Stimulated activated CD8-positive, alpha-beta memory T cell treated with anti-CD3 and anti-CD28 coated beads, Interleukin-7, amount 100 ng/mL, for 24 hours (primary cell): ENCODE measurements at places on chromosomes 6 and 20.

- DNase-seq, result no peak
Measured at GRCh38 chr20:53914781-53915445, 155.5 kb downstream of the BCAS1 start.

DNA sequence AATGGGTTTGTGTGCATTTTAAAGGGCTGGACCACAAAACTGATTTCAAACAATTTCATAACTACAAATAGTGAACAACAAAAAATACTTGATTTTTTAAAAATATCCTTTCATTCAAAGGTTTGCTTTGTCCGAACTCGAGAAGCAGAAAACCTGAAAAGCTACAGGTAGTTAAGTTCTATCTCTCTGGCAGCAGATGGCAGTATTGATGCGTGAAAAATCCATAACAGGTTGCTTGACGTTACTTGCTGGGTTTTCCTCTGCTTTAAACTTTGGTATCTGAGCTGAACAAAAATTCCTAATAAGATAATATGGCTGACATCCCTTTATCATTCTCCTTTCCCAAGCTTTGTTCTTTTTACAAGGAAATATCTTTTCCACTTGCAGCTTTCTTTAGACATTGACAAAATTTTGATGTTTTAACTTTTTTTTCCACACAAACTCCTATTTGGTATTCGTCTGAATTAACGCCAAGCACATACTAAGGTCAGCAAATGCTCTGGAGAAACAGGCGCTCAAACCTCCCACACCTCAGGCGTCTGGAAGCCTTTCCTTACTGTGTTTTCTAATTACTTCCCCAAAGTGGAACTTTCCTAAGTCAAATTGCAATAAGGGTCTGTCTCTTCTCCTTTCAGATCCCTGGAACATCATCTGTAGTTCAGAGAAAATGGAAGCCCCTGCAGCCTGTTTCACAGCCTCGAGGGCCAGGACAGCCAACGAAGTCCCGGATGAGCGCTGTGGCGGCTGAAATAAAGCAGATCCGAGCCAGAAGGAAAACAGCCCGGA, 50.3 kb upstream of the GFRAL start:
- no peak for DNase-seq

GRCh38 chr20:4465855-4466545, 255.7 kb upstream of the PRND start:
- no peak for DNase-seq

- no peak for DNase-seq
Measured at GRCh38 chr6:168163096-168163731, 84.2 kb upstream of the FRMD1 start.

DNA sequence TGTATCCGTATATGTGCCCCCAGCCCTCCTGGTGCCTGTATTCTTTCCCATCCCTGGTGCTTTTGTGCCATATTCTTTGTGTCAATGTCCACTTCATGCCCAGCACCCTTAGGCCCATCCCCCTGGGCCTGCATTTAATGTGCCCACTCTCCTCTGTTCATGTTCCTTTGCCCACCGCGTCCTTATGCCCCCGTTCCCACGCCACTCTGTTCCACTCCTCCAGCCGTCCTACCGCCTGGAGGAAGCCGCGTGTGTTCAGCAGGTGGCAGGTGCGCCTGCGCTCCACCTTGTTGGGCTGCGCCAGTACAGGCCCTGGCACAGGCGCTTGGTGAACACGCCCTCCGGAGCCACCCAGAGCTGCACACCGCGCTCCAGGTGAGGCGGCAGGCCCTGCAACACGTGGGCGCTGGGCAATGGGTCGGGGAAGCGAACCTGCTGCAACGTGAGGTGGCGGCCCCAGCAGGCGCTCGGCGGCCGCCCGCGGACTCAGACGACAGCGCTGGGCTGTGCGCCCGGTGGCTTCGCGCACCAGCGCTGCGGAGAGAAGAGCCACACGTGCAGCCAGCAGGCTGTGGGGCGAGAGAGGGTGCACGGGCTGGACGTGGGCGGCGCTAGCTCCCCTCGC, 4.0 kb upstream of the FOXS1 start:
- DNase-seq, result no peak

DNA sequence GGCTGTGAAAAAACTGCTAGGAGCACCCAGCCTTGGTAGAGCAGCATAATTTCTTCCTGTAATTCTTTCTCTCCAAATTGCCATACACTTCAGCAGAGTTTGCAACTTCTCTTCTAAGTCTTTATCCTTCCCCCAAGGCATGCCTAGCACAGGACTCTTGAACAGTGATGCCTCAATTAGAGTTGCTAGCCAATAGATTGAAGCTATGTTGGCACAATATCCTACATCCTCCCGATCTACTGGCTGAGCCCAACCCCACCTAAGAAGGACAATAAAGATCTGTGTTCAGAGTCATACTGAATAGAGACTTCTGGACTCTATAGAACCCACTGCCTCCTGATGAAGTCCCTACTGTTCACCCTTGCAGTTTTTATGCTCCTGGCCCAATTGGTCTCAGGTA, at the start of gene DEFB126:
Gene DEFB126, plus strand, starts transcription at position 301 of the 400 bp plus-strand sequence. Its CDS starts 39 bp downstream, at position 340.
- no peak for DNase-seq

- no peak for DNase-seq
Measured at GRCh38 chr6:68240726-68241125, 394.4 kb upstream of the ADGRB3 start.

GRCh38 chr20:40686893-40687292, 2.1 kb downstream of the MAFB start:
- DNase-seq, result no peak

DNA sequence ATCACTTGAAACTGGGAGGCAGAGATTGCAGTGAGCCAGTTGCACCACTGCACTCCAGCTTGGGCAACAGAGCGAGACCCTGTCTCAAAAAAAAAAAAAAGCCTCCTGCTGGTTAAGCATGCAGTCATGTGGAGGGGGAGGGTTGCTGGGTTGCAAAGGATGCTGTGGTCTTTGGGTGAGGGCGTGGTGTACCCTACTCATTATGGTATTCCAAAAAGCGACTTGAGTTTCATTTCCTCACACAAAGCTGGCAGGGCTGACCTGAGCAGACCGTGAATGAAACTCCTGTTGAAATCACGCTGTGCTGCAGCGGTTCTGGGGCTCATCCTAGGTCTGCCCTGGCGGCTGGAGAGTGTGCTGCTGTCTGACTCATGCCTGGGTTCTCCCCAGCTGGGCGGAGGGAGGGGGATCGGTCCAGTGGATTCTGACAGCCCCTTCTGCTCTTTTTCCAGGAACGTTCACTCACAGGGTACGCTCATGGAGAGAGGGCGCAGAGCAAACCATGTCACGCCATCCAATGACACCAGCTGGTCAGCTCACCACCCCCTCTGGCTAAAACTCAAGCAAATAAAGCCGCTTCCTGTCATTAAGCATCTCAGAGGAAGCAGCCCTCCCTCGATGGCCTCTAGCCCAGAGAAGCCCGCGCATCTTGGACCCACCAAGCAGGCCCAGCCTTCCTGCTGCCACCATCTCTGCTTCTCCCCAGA, 166.2 kb downstream of the SCML4 start:
- peak; percentile 20 for DNase-seq

DNA sequence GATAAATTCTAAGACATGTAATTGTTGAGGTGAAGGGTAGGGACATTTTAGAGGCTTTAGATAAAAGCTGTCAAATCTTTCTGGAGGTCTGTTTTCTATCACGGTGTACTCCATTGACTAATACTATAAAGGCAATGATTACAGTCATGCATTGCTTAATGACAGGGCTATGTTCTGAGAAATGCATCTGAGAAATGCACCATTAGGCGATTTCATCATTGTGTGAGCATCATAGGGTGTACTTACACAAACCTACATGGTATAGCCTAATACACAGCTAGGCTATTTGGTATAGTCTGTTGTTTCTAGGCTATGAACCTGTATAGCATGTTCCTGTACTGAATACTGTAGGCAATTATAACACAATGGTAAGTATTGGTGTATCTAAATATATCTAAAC, 71.3 kb upstream of the FYN start:
- no peak for DNase-seq

DNA sequence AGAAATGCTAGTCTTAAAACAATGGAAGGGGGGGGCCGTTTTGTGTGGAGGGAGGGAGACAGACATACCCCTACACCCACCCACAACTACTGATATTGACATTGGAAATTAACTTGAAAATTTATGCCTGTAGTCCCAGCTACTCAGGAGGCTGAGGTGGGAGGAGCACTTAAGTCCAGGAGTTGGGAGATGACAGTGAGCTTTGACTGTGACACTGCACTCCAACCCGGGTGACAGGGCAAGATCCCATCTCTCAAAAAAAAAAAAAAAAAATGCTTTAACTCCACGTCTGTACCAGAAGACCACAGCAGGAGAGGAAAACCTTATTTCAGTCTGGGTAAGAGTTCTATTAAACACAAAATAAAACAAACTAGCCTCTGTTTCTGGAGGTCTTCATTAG, 2.2 kb downstream of the TBC1D20 start:
- no peak for DNase-seq

- no peak for DNase-seq
Measured at GRCh38 chr6:89669002-89669401, 30.5 kb upstream of the LYRM2 start.

- DNase-seq, result no peak
Measured at GRCh38 chr6:167292301-167293087, 1.4 kb downstream of the UNC93A start.

GRCh38 chr20:40575851-40576250, 113.2 kb downstream of the MAFB start:
- no peak for DNase-seq

GRCh38 chr6:170370416-170370815, 63.9 kb downstream of the FAM120B start:
- DNase-seq, result no peak

DNA sequence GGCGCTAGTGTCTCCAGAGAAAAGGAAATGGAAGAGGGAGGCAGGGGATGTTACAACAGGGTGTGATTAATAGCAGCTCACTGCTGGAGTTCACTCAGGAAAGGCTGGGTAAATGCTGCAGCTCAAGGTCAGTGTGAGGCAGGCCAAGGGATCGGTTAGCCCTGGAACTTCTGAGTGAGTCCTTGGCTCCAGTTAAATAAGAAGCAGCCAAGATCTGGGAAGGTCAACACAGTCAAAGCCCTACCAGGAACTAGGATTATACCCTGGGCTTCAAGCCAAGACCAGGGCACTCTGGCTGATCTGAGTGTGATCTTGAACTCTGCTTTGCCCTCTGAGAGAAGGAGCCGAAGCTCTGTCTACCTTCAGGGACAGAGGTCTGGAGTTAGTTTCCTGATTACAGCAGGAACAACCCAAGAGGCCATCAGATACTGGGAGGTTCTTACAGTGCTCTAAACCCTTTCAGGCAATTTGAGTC, 44.3 kb downstream of the TPD52L1 start:
- no peak for DNase-seq

- DNase-seq, result no peak
Measured at GRCh38 chr6:130794738-130795137, 32.5 kb upstream of the SMLR1 start.

DNA sequence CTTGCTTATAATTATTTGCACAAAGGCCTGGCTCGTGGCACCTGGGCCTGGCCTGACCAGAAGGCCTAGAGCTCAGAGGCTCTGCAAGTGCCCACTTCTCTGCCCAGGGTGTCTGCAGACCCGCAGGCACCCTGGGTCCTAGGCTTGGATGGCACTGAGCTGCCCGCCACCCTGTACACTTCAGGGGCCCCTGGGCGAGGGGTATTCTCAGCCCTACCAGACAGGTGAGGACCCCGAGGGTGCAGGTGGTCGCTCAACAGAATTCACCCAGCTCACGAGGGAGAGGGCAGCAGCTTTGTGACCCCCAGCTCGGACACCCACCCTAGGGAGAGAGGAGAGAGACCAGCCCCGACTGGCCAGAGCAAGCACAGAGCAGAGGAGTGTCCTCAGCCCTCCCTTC, 83.9 kb downstream of the RIPOR3 start:
- DNase-seq, result no peak

- no peak for DNase-seq
Measured at GRCh38 chr6:43170417-43170930, 595 bp upstream of the SRF start.

DNA sequence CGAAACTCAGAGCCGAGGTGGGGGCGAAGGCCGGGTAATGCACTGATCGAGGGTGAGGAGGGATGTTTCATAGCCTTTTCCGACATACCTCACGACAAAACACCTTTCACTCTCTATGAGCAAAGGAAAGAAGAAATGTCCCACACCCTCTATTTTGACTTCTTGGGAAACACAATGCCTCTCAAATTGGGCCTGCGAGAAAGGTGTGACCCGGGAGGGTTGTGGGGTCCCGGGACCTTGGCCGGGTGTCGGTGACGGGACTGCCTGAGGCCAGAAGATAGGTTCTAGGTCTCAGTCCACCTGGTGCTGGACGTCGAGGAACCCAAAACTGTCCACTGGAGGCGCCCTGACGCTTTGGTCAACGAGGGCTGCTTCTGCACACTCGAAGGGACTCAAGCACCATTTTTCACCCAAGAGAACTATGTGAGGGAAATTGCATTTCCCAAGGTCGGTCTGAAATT, 41.1 kb upstream of the OSTM1 start:
- no peak for DNase-seq

GRCh38 chr6:515267-515666, 123.7 kb downstream of the IRF4 start:
- DNase-seq, result no peak

DNA sequence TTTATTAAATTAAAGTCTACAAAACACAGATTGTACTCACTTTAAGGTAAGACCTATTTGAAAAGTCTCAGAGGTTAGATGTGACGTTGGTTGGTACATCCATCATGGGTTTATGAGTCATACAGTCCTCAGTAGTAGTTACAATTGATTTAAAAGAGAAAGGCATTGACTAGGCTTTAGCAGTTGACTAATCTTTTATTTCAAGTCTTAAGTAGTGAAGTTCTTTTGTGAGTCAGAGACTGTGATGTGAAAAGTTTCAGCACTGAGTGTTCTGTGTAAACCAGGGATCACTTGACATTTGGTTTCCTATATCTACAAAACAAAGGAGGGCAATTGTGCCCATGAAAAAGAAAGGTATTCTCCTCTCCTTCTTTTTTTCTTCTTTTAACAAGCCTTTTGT, 221.3 kb downstream of the GRIK2 start:
- no peak for DNase-seq

DNA sequence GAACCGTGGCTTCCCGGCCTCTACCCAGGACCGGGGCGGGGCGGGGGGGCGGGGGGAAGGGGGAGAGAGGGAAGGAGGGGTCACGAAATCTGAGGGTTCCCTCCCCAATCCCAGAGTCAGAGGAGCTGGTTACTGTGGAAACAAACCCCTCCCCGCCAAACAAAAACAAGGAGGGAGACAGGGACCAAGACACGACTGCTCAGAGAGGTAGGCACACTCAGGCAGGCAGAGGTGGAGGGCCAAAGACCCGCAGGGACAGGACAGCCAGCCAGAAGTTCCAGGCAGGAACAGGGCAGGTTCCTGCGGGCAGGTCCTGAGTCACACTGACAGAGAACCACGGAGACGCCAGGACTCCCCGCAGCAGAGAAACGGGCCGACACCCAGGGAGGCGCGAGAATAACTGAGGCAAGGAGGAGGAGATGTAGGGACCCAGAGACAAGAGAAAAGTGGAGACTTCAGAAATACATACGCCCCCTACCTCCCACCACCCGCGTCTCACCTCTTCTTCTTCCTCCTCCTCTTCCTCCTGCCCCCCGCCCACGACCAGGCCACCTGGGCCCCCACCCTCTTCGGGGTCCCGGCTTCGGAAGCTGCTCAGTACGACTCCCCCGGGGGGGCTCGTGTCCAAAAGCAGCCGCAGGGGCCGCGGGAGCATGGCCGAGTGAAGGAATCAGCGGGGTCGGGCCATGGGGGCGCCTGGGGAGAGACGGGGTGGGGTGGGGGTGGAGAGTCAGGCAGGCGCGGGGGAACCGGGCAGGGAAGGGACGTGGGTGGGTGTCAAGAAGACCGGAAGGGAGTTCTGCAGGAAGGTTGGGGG, 578 bp downstream of the RGL2 start:
- no peak for DNase-seq

GRCh38 chr20:17431621-17432364, 99.4 kb downstream of the BFSP1 start:
- DNase-seq, result peak; percentile 18

GRCh38 chr6:147625946-147626345, 117.5 kb downstream of the SAMD5 start:
- no peak for DNase-seq
